ENCODE measurements at places on chromosomes 11 and 22.

- no peak for DNase-seq
Measured at GRCh38 chr11:102220728-102221467, 96.4 kb upstream of the BIRC3 start.

GRCh38 chr11:116510886-116511650 lies 261.7 kb downstream of the BUD13 start:
- no peak for DNase-seq

GRCh38 chr22:30422481-30423300 lies 2.9 kb upstream of the MTFP1 start:
- peak; percentile 11 for DNase-seq

DNA sequence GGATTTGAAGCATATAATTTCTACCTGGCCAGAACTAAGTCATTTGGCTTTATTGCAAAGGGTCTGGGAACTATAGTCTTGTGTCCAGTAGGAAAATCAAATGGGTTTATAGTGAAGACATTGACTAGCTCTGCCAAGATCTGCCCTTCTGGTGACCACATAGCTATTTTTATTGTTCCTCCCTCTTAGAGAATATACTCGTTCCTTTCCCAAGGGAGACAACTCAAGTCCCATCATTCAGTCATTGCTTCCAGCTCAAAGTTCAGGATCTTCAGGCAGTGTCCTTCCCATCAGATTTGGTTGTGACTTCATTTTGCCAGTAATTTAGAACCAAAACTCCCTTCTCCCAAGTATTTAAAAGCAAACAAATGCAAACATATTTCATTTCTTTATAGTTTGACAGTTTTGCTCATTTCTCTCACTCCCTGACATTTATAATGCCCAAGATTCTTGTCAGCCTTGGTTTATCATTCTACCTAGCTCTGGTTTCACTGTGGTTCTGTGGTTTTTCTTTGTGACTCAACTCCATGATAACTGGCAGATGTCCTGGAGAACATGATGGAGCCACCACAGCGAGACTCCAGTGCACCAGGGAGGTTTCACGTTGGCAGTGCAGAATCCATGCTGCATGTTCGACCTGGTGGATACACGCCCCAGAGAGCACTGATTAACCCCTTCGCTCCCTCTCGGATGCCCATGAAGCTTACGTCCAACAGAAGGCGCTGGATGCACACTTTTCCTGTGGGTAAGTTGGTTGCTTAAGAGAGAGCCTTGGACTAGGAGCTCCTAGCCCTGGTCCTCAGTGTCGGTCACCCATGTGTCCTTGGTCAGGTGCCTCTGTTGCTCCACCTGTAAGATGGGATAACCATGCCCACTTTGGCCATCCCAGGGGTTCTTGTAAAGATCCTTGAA lies 64.9 kb downstream of the DEPDC5 start:
- no peak for DNase-seq

GRCh38 chr22:21942407-21943343 lies 10.0 kb downstream of the PPM1F start:
- no peak for DNase-seq

DNA sequence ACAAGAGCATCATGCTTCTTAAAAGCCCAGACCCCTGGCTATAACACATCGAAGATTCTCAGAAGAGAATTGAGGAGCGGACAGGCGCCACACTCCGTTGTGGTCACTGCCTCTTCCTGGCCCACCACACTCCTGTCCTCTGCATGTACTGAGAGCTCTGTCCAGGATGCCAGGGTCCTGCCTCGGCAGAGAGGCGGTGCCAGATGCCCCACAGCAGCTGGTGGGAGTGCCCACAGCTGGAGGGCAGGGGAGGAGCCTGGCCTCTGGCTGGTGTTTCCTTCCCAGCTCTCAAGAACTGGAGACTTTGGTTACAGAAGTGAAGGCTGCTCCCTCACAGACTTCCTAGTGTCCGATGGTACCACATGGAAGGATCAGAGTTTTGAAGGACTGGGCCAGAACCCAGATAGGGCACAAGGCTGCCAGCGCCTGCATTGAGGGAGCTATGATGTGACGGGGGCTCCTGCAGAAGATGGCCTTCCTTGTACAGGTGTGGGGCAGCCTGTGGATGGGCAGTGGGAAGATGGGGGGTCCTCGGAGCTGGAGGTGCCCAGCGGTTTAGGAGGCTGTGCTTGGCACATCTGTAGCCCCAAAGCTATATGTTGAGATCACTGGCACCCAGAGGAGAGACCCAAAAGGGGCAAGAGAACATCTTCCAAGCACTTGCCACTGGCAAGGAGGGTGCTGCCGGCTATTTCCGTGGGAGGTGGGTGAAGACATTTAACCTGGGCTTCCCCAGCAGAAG lies 19.4 kb downstream of the RSPH14 start:
- DNase-seq, result no peak

DNA sequence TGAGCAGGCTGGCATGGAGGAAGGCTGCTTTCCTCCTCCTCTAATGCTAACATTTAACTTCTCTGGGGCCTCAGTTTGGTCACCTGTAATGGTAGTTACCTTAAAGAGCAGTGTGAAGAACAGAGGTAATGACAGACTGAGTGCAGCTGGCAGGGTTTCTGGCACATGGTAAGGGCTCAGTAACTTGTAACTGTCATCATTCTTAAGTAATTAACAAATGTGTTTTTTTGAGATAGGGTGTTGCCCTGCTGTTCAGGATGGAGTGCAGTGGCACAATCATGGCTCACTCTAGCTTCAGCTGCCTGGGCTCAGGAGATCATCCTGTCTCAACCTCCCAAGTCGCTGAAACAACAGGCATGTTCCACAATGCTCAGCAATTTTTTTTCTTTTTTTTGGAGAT lies 242.0 kb upstream of the SYN3 start:
- no peak for DNase-seq

GRCh38 chr11:707817-708420 lies 1.9 kb downstream of the EPS8L2 start:
- no peak for DNase-seq

GRCh38 chr22:26047516-26047915 lies 121.7 kb upstream of the SEZ6L start:
- DNase-seq, result no peak

- peak; percentile 58 for DNase-seq
Measured at GRCh38 chr11:12723421-12724300, 49.4 kb downstream of the TEAD1 start.

DNA sequence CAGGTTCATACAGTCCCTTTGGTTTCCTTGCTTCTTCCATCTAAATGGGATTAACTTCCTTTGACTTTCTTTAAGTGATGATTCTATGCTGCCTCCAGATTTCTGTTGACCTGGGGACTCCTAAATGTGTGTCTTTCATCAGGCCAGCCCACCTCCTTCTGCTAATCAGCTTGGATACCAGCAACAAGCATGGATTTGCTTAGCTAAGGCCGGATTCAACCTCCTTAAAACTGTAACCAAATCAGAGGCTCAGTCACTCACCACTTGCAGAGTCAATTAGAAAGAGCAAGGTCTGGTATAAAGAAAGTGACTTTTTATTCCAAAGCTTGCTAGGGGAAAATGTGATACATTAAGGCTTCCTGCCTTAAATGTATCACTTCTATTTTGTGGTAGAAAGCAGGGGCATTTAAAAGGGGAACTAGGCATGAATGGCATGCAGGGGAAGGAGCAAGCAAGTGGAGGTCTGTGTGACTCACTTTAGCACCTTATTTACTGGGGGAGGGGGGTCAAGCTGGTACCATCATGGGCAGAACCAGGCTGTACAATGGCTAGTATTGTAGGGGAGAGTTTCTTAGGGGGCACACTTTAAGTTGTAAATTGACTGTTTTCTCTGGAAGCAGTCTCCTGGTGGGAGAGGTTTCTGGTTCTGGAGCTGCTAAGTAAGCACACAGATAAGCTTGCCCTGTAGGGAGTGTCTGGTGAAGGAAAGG lies 239.0 kb upstream of the PDGFD start:
- no peak for DNase-seq

- DNase-seq, result no peak
Measured at GRCh38 chr11:33722590-33723234, 13.5 kb downstream of the CD59 start.

- no peak for DNase-seq
Measured at GRCh38 chr11:97451441-97451840, 1061.6 kb downstream of the JRKL start.

DNA sequence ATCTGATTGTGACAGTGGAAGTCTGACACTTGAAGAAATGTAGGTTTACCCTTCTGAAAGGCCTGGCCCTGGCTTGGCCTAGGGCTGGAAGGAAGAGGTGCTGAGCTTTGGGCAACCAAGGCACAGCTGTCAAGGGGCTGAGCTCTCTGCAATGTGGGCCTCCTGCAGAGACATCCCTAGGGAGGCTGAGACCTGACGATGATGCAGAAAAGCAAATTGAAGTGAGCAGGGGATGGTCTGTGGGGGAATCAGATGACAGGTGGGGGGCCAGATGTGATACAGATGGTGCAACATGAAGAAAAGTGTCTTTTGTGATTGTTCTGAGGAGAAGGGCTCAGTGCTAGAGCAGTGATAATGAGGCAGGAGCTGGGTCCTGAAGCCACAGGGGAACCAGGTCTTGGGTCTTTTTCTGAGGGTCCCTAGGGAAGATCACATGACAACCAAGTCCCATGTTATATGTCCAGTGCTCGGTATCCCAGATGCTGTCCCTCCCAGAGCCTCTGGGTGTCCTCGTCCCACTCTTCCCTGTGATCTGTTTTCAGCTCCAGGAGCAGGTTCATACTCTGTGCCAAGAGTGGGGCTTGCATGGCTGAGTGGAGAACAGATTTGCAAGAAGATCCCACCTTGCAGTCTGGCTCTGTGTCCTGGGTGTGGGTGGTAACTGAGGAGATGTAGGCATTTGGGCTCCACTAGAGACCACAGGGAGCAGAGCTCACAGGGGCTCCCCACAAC lies 79.9 kb upstream of the VPREB1 start:
- DNase-seq, result no peak

DNA sequence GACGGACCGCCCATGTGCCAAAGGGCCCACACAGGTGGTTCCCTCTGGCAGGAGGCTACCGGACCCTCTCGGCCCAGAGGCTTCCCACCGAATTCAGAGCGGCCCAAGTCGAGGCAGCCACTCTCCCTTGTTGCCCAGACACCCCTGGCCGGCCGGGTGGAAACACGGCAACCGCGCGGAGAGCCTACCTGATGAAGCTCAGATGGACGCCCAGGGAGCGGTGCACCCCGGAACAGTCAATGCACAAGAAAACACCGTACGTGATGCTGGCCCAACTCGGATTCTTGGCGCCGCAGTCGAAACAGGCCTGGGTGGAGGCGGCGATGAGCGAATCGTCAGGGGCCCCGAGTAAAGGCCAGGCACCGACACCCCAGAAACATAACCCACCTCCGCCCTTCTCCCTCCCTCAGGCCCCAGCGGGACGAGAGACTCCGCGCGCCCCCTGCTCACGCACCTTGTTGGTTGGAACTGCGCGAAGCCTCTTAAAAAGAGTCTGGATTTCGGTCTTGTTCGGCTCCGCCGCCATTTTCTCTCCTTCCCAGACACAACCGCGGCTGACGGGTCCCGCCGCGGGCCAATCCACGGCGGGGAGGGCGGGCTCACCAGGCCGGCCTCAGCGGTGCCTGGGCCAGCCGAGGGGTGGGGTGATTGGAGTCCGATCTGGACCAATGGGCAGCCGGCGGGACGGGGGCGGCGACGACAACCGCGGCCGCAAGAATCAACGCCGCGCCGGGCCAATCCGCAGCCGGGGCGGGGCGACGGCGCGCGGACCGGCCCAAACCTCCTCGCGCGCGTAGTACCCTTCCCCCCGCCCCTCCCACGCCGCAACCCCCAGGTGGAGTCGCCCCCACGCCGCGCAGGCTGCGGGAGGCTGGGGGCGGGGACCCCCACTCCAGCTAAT lies at the start of gene ARFGAP2:
Gene ARFGAP2, minus strand, starts transcription at position 552 of the 901 bp plus-strand sequence. Its CDS starts 26 bp downstream, at position 526.
- peak; percentile 87 for DNase-seq

DNA sequence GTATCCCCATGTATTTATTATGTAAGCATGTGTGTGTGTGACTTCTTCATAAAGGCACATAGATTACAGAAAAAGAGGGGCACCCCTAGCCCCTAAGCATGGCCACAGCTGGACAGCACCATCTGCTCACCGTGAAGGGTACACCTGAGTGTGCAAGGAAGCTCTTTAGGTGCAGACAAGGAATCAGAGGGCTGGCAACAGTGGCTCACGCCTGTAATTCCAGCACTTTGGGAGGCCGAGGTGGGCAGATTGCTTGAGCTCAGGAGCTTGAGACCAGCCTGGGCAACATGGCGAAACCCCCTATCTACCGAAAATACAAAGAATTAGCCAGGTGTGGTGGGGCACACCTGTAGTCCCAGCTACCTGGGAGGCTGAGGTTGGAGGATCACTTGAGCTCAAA lies 56.3 kb downstream of the DGCR2 start:
- DNase-seq, result no peak

DNA sequence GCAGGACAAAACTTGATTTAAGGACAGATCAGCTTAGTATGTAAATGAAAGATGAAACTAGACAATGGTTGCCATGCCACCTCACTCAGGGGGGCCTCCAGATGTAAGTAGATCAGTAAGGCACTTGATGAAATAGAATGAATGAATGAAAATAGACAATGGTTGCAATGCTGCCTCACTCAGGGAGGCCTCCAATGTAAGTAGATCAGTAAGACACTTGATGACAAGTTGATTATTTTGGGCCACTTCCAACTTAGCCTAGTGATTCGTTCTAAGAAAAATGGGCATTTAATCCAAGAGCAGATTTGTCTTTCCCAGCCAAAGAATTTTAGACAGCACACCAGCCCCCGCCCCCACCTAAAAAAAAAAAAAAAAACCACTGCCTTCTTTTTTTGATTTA lies 19.2 kb upstream of the SLC5A12 start:
- no peak for DNase-seq

GRCh38 chr22:49207008-49208003 lies 620.4 kb downstream of the BRD1 start:
- DNase-seq, result no peak

DNA sequence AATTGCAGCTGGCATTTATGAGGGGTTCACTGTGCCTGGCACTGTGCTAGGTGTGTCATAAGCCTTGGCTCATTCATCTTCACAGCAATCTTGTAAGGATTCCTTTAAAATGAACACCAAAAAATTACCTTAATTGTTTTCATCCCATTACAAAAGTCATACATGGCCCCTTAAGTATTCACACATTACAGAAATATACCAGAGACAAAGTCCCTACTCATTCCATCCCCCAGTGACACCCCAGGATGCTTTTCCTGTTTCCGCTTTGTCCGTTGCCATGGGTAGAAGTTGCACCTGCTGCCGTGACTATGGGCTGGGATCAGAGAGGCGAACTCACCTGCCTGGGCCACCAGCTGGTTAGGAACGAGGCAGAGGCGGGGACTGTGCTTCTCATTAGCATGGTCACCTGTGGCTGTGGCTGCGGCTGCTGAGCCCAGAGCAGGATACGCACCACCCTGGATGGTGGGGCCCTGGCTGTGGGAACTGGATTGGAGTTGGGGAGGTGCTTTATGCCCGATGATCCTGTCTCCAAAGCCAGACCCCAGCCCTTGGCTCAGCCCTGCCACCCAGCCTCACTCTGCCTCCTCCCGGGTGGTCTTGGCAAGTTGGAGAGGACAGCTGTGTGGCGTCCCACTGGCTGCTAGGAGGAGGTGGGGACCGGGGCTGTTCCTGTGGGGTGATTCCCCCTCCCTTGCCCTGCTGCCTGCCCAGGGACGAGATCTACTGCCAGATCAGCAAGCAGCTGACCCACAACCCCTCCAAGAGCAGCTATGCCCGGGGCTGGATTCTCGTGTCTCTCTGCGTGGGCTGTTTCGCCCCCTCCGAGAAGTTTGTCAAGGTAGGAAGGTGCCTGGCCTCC lies 60.8 kb downstream of the MYO7A start:
- DNase-seq, result no peak
